ENCODE measurements at places on chromosomes 5 and 9.
A peak's percentile ranks its signal among the peaks of the same experiment; 100 is the strongest.

DNA sequence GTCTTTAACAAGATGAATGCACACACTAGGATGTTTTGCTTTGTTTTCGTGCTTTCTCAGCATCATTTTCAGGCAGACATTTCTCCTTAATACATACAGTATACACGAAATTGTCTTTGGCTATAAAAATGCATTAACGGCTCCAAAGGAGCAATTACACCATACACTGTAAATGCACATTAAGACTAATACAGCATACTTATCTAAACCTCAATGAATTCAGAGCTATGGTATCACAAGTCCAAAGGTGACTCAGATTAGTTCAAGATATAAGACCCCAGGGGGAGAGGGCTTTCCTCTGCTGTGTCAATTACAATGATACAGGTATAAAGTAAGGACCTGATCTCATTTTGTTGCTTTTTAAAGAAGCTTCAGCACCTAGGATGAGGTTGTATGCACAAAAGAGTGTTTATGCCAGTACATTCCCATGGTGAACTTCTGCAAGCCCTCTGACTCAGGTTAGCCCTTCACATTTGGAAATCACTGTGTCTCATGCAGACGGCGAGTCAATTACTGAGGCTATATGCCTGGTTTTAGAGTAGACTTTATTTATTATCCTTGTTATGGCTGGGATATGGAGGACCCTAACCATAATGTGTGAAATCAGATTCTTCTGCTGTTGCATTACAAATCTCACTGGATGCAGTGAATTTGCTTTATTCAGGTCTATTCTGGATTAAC is 233.3 kb downstream of the ZNF608 start:
- no peak for DNase-seq

DNA sequence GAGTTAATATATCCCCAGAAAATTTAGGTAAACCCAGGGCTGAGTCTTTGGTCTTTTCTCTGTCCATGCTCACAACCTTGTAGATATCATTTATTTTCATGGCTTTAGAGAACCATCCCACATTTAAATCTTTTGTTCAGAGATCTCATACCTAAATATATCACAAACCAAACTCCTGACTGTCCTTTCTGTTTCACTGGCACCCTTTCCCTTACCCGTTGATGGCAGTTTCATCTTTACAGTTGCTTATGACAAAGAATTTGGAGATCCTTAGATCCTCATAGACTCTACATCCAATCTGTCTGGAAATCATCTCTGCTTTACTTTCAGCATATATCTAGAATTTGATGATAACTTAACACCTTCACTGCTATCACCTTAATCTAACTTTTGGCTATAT is 19.2 kb downstream of the RNF180 start:
- no peak for DNase-seq

GRCh38 chr5:120449501-120449900 is 14.6 kb upstream of the PRR16 start:
- no peak for DNase-seq

DNA sequence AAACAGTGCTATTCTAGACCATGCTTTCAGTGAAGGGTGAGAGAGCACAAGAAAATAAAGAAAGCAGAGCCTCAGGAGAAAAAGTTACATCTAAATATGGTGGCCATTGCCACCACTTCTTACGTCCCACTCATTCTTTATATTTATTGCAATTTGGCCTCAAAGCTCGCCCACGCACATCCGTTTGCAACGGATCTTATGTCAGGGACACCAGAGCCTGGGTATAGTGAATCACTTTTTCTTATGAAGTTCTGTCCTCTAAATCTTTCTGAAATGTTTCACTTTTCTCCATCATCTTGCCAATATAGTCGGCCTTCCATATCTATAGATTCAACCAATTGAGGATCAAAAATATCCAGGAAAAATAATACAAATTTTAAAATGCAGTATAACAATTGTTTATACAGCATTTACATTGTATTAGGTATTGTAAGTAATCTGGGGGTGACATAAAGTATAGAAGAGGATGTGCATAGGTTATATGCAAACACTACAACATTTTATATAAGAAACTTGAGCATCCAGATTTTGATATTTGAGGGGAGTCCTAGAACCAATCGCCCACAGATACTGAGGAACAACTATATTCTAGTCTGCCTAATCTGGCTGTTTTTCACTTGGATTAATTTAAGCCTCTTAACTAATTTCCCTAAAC is 35.2 kb downstream of the GOLPH3 start:
- no peak for DNase-seq

GRCh38 chr5:10355071-10355889 is 1.8 kb downstream of the MARCHF6 start:
- no peak for DNase-seq

GRCh38 chr5:146441896-146442295 is 5.2 kb upstream of the TCERG1 start:
- DNase-seq = no peak

GRCh38 chr9:131138676-131139075 is 13.3 kb downstream of the NUP214 start:
- DNase-seq = no peak

DNA sequence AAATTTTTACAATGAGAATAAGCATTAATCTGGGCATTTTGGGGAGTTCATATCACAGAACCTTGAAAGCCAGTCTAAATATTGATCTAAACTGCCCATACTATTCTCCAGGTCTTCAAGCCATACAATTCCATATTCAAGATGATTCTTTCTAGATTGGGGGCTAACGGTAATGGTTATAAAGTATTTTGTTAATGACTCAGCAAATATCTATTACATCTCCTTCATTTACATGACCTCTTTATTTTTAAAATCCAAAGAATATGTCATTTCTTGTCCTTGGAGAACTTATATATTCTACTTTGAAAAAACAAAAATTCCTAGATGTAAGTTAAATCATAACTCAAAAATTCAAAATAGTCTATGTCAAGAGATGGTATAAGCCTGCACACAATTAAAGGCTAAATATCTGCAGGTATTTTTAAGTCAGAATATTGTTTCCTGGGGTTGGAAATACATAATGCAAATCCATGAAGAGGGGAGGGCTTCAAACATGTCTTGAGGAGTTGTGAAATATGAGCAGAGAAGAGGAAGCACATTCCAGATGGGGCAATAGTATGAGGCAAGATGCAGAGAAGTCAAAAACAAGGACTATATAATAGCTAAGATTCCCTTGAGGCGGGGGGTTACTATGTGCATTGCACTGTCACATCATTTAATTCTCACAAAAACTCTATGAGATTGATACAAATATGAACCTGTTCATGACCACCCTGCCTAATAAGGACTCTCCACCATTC is 526.4 kb downstream of the NR2F1-AS1 start:
- DNase-seq = no peak

- DNase-seq = no peak
Observed at GRCh38 chr9:107180206-107180605, 102.9 kb upstream of the RAD23B start.

DNA sequence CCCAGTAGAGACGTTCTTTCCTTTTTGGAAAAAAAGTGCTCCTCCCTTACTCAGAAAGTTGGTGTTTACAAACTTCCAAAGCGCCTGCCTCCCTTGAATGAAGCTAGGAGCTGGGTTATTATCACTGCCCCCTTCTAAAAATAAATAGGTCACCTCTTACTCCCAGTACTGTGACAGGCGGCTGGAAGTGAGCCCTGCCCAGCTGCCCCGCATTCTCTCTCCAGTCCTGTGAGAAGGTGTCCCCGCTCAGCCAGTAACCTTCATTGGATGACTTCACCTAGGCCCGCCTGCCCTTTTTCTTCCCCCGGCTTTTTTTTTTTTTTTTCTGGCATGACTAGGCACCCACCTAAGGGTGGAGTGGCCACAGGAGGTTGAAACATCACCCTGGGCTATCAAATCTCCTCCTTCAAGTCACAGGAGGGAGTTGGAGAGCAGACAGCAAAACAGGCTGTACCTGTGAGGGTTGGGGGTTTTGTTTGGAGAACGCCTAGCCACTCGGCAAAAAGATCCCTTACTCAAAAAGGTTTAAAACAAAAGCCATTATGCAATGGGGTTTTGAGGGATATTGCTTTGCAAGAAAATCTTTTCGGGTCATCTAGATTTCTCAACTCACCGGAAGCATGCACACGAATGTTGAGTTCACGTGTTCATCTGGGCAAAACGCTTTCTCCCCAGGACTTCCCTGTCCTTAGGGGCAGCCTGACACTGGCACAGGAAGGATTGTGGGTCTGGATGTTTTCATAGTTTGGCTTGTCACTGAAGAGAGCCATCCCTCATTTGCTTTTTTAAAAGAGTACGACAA is 43.3 kb upstream of the ZNF622 start:
- peak; percentile 52 for DNase-seq

Data from femur (tissue), 1 donor.